CD4-positive, alpha-beta T cell treated with Interleukin-1 beta for 1 hour (primary cell): ENCODE measurements at places on chromosomes 7 and 10.

GRCh38 chr7:8250547-8250946, 11.4 kb downstream of the ICA1 start:
- no peak for DNase-seq

- DNase-seq, result no peak
These were observed 24.8 kb downstream of the CCSER2 start for GRCh38 chr10:84353052-84353803.

GRCh38 chr10:17232276-17232960, 4.4 kb downstream of the VIM start:
- DNase-seq, result no peak

- no peak for DNase-seq
These were observed 245.0 kb downstream of the HDAC9 start for GRCh38 chr7:18740579-18740988.

DNA sequence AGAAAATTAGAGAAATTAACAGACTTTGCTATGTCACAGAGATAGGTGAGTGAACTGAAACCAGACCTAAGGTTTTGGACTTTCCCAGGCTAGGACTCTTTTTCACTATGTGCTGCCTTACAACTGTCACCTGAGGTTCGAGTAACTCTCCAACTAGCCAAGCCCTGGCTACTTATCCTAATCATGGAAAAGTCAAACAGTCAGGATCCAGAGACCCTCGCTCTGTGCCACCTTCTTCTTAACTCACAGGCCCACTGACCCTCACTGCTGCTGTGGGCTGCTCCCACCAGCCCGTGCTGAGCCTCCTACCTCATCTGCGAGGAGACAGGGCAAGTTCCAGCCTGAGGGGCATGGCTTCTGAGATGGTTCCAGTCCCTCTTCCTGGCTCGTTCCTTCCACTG, 211.4 kb upstream of the KLF14 start:
- no peak for DNase-seq

DNA sequence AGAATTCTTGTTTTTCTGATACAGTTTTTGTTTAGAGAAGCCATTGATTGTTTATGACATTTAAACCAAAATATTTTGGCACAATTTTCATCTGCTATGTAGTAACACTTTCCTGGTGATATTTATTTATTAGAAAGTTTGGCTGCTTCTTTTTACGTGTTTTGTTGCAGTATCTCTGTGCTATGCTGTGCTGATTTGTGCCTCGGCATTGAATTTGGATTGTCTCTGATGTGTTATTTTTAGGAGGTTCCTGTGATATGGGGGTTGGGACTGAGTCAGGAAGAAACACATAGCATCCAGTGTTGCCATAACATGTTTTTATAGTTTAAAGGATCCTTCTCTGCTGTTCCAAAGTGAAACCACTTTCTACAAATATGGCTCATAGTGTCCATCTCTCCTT, 1197.7 kb upstream of the LRRN3 start:
- DNase-seq, result no peak

DNA sequence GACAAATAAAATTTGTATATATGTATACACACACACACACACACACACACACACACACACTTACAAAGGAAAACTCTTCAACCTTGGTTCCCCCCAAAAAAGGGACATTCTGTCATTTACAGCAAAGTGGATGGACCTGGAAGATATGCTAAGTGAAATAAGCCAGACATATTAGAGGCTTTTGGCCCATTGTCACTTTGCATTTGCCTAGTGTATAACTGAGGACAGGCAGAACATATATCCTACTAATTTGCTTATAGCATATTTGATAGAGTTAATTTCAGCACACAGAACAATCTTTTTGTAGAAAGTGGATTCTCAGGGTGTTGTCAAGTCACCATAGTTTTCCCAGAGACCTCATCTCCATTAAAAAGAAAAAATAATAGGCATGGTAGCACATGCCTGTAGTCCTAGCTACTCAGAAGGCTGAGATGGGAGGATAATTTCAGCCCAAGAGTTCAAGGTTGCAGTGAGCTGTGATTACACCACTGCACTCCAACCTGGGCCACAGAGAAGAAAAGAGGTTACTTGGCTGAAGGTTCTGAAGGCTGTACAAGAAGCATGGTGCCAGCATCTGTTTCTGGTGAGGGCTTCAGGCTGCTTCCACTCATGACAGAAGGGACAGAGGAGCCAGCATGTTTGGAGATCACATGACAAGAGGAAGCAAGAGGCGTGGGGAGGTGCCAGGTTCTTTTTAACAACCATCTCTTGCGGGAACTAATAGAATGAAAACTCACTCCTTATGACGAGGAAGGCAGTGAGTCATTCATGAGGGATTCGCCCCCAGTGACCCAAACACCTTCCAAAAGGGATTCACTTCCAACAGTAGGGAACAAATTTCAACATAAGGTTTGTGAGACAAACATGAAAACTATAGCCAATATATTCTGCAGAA, 135.6 kb downstream of the TMEM168 start:
- no peak for DNase-seq

DNA sequence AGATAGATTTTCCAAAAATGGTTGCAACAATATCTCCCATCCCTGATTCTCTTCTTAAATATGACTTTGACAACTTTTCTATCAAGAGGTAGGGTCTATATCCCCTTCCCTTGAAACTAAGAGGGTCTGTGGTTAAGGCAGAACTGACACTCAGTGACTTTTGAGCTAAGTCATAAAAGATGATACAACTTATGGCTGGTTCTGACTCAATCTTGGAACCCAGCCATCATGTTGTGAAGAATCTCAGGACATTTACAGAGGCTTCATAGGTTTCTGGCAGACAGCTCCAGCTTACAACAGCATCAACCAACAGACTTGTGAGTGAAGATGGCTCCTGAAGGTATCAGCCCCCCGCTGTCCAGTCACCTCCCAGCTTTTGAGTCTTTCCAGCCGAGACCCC, 203.5 kb downstream of the RNLS start:
- no peak for DNase-seq

GRCh38 chr7:143085109-143085508, 33.0 kb downstream of the OR6V1 start:
- no peak for DNase-seq

- DNase-seq, result no peak
These were observed 34.3 kb downstream of the INPP5A start for GRCh38 chr10:132571650-132572544.

GRCh38 chr7:3712841-3713240, 411.8 kb downstream of the SDK1 start:
- no peak for DNase-seq

DNA sequence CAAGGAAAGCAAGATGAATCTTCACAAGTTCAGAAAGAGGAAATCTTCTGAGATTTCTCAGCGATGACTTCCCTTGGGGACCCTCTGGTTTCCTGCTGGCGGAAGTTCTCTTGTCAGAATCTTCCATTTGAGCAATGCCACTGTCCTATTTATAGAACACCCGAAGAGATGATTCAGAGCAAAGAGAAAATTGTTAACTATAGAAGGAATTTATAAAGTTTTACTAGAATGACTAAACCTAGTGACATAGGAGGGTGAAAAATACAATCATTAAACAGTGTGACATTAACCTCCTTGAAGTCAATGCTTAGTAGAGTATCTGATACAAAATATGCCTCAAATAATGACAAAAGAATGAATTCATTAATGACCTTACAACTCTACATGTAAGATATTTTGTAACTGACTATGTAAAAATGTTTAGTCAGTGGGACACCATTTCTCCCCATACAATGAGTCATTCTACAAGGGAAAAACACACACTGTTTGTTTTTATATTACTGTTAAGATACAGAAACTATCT, 206.5 kb upstream of the CNTNAP2 start:
- no peak for DNase-seq
